Cortex of kidney (tissue), 1 donor: ENCODE measurements at places on chromosomes 2 and 18.

DNA sequence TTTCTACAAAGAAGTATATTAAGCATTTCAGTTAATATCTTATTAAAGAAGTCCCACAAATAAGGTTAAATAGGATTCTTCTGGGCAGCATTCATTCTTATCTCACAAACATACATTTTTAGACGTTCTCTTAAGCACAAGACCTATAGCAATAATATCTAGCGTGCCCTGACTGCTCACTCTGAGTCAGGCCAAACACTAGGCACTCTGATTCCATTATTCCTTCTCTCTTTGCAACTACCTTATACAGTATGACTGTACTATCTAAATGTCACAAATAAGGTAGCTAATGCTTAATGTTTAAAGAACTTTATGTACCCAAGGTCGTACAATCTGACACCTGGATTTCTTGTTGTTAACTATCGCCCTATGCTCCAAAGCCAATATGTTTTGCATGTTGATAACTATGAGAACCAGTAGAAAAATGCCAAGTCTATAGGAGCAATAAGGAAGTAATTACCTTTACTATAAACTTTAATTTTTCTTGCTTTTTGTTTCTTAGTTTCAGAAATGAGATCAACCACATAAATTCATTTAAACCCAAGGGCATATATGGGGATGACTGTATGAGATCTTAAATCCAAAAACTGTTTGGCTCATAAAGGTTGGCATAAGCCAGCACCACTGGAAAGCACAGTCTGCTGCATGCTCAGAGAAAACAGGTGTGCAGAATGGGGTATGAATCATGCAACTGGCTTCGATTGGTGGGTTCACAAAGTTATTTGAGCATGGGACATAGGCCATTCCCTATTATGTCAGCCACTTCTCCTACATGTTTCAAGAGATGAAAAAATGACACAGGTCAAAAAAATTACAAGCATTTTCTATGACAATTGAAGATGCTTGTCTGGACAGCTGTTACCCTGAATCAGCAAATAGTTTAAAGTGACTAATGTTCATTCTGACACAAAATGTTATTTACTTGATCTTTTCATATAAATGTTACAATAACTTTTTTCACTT, 352.0 kb downstream of the IRS1 start:
- no peak for DNase-seq

DNA sequence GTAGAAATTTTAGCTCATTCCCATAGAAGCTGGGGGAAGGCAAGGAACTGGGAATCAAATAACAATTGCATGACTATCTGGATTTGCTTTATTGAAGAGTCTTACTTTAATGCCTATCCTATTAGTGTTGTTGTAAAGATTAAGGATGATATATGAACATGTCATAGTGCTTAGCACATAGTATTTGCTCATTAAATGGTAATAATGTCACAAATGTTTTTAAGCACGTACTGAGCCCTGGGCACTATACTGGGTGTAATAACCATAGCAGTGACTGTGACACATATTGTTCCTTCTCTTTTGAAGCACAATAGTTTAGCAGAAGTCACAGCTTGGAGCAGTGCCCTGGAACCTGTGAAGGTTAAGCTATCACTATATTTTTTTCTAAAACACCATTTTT, 47.2 kb upstream of the DTNB start:
- DNase-seq = no peak

- DNase-seq = no peak
These were observed 41.5 kb downstream of the CROCC2 start for GRCh38 chr2:240947607-240948006.

DNA sequence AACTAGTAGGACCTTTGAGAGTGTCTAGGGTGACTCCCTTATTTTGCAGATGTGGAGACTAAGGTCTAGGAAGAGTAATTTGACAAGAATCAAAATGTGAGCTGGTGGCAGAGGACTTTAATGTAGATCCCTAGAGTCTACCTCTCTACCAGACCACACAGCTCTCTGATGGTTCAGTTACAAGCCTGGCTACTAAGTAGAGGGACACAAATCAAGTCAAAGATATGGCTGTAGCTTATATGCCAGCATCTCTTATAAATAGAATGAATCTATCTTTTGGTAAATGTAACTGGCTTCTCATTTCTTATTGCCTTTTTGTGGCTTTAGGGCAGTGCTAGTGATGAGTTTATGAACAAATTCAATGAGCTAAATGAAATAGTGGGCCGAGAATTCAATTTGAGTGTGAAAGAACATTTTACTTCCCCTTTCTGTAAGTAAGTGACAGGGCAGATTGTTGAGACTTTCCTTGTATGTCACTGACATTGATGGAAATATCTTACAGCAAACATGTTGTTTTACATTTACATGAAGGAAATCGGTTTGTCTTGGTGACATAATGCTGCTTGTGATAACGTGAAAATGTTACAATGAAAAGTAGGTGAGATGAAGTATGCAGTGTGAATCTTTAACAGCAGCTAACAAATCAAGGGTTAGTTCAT, 28.3 kb downstream of the CSRNP3 start:
- no peak for DNase-seq

- DNase-seq = no peak
These were observed 145.2 kb downstream of the ICOS start for GRCh38 chr2:204081487-204082425.

DNA sequence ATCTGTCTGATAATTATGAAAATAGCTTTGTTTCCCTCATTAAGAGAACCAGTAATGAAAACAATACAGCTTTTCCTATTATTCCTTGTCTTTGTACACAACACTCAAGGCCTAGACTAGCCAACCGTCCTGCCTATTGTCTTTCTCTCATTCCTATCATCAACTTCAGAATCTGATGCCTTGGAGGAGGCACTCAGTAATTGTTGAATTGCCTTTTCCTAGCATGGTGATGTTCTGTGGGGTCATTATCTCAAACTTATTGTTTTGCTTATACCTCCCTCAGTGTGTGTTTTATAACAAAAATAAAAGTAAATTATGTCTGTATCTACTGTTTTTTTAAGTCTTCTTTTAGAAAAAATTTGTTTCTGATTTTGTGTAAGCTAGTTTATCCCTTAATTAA, 208.7 kb downstream of the RIT2 start:
- no peak for DNase-seq

DNA sequence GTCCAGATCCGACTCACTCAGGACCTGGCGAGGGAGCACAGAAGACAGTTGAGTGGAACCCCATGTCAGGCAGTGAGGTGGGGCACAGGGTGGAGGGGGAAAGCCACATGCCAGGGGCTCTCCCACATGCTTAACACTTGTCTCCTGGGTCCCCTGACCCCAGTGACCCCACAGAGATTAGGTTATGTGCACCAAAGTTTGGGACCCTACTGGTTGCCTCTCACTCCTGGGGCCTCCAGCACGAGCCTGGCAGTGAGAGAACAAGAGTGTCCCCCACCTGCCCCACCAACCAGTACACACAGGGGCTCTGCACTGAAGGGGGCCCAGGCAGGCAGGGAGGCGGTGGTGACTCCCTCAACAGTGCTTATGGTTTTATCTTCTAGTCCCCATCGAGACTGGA, 58.3 kb downstream of the CIB4 start:
- no peak for DNase-seq

DNA sequence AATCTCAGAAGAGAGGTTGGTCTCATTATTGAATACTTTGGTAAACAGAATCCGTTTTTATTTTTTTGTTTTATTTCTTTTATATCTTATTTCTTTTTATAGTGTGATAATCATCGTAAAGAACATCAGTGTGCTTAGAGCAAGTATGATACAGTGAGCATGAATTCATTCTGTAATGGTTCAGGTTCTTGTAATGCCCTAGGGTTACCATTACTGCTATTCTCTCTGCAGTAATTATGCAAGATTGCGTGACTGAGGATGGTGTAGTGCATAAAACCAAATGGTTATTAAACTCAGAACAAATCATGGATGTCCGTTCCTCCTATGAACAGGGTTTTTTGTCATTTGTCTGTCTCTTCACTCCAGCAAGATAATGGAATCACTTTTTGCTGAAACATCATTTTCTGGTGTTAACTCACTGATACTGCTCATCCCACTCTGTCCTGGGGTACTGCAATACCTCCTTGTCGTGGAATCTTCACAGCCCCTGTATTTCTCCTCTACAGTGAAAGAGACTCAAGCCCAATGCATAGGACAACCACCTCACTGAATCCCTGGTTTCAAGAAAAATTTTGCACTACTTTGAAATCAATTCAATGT, 274.8 kb upstream of the ST6GAL2 start:
- no peak for DNase-seq

DNA sequence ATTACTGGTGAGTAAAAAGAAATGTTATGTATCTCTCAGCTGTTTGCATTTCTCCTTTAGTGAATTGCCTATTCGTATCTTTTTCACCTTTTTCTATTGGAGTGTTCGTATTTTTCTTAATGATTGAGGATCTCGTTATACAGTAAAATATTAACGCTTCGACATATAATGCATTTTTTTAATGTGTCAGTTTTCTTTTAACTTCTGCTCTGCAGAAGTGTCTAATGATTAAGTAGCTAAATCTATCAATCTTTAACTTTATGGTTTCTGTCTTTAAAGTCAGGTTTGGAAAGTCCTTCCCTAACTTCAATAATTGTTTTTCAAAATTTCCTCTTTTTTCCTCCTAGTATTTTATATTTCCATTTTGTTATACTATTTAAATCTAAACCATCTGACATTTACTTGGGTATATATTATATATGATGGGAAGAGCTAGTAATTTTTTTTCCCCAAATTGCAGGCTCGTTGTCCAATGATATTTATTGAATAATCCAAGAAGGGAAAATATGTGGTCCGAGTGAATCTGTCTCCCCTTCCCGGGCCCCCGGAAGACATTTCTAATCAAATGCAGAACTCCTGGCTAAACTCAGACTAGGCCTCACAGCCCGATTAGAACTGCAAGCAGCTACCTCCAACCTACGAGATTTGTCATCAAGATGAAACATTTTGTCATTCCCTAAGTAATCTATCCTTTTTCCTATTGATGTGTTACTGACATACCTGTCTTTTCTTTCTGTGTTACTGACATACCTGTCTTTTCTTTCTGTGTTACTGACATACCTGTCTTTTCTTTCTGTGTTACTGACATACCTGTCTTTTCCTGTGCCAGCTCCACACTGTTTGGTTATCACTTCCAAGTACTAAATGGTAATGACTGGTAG, 17.2 kb downstream of the PCBP1 start:
- DNase-seq = no peak

DNA sequence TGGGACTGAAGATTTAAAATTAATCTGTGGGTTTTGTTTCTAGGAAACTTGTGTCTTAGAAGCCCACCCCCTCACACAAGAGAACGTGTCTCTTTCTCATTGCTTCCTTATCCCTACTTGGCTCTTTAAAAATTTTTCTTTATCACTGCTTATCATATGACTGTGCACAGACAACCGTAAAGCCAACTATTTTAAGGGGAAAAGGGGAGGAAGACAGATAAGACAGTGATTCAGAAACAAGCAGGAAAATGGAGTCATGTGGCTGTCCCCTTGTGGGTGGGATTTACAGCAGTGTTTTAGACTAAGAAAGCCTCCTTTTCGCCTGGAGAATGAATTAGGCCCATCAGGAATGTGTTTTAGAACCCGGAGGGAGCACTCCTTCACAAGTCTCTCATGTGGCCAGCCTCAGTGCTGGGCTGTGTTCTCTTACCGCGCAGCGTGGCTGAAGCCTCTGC, 17.6 kb downstream of the PRKCE start:
- DNase-seq = no peak

GRCh38 chr2:69683170-69683971, 39.8 kb upstream of the AAK1 start:
- DNase-seq = no peak

DNA sequence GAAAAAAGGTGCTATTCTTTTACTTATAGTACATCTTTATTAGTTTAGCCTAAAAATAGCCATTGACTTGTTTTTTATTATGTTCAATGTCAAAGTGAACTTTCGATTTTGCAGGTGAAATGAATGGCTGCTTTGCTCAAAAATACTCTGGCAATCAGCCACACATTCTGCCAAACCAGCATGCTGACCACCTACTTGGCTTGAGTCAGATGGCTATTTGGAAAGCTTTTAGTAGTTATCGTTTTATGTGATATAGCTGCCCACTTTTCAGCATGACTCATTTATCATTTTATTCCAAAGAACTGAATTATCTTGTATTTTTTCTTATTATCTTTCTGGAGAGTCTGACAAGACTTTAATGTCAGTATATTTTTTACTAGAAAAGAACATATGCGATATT, 1615.8 kb upstream of the TMEFF2 start:
- no peak for DNase-seq

GRCh38 chr2:55252832-55253231, 16.2 kb downstream of the MTIF2 start:
- DNase-seq = no peak

DNA sequence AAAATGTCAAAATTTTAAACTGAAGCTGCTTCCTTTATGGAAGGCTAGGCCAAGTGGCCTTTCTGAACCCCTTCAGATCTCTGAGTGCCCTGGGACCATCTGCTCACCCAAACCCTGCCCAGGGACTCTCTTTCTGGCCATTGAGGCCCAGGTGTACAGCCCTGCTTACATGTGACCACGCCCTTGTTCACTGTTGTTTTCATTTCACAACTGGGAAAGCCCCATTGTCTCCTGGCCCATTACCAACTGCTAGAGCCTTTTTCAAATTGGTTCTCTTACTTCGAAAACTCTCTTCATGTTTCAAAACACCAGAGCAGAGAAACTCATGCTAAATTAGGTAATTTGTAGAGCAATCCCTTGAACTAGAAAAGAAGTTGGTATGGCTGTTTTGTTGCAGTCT, 219.5 kb upstream of the TANK start:
- no peak for DNase-seq

DNA sequence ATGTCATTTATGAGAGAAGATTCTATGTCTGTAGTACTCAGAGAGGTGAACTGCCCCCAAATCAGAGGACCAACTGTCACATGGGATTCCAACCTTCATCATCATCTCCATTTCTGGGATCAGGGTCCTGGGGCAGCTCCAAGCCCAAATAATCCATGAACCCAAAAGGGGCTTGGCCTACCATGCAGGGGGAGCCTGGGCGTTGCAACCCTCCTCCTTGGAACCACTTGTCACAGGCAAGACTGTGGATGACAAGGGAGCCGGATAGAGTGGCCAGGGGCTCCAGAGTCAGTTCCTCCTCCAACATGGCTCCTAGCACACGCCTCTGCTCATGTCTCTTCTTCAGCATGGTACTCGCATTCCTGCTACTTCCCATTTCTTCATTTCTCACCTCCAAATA, 7.9 kb downstream of the CTLA4 start:
- no peak for DNase-seq

GRCh38 chr2:140353541-140353940, 1573.4 kb upstream of the NXPH2 start:
- no peak for DNase-seq

DNA sequence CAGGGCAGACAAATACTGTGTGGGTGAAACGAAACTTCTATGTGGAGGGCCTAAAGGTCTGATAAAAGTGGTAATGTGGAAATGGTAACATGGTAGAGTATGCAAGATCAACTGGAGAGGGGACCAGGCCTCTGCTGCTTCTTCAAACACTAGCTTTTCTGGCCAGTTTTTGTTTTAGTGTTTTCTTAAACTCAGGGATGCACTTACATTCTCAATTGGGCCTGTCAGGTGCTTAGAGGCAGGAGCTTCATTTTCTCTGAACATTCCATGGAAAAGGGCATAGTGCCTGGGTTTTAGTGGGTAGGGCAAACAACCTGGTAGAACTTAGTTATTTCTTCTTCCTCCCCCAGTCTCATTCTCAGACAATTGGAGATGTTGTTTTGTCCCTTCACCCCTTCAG, 10.5 kb upstream of the ST3GAL5 start:
- DNase-seq = no peak

- DNase-seq = no peak
These were observed 99.6 kb upstream of the CTAGE1 start for GRCh38 chr18:22517356-22517755.

GRCh38 chr2:140465301-140465700, 1665.5 kb downstream of the LRP1B start:
- DNase-seq = no peak
